ENCODE measurements at places on chromosomes 7 and 10.

DNA sequence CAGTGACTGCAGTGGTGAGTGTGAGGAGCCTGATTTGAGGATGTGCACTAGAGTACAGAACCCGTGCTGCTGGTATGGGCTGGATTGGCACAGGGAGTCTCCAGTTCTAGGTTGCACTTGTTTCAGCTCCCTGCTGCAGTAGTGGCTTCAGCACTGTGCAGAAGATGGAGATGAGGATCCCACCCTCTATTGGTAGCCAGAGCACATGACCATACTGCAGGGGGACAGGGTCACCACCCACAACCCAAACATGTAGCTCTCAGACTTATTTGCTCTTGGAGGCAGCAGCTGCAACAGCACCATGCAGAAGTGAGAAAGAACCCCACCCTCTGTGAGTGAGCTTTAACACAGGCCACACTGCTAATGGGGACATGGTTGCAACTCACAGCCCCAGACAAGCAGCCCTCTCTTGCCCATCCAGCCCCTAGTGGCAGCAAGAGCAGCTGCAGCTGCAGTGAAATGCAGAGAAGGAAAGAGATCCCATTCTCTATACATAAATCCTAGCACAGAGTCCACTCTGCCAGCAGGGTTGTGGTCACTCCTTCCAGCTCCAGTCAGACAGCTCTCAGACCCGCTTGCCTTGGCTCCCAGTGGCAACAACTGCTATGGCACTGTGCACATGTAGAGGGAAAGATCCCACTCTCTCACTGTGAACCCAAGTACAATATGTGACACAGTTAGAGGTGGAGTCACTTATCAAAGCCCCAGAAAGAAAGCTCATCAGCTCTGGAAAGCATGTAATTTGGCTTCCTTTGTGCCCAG is 51.4 kb upstream of the SCIN start:
- DNase-seq, result peak; percentile 44

- DNase-seq, result no peak
Observed at GRCh38 chr7:128017460-128017859, 13.8 kb downstream of the LRRC4 start.

DNA sequence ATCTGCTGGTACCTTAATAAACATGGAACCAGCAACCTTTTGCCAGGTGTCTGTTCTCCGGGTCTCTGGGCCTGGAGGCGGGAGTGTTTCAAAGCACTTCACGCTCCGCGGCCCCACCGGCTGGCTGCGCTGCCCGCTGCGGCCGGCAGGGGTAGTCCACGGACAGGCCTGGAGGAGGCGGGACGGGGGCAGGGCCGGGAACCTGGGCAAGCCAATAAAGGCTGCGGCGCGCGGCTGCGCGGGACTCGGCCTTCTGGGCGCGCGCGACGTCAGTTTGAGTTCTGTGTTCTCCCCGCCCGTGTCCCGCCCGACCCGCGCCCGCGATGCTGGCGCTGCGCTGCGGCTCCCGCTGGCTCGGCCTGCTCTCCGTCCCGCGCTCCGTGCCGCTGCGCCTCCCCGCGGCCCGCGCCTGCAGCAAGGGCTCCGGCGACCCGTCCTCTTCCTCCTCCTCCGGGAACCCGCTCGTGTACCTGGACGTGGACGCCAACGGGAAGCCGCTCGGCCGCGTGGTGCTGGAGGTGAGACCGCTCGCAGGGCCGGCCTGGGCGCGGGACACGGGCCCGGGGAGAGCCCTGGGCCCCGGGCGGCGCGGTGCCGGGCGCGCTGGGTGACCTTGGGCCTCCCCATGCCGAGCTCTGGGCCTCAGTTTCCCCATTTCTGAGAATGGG is at the start of gene PPIF:
Gene PPIF, plus strand, starts transcription at position 244 of the 668 bp plus-strand sequence. Its CDS starts 80 bp downstream, at position 324.
- peak; percentile 94 for DNase-seq

GRCh38 chr7:24866004-24866615 is 108.8 kb upstream of the GSDME start:
- DNase-seq, result no peak

DNA sequence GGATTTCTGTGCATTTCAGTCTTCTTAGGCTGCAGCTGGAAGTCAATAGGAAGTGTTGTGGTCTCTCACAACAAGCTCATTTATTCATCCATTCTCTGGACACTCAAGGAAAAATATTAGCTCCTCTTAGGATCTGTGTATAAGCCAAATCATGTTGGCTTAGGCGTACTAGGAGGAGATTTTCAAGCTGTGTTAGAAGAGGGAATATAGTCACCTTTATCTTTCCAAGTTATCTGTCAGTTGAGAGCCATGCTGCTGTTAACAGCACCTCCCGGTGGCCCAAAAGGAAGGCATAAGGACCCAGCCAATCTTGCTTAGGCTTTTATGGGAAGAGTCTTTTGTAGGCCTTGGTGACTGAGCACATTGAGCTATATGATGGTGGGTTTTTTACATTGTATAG is 220.0 kb downstream of the LRMDA start:
- DNase-seq, result peak; percentile 19

- peak; percentile 21 for DNase-seq
Observed at GRCh38 chr10:63083904-63084689, 49.0 kb upstream of the NRBF2 start.

- DNase-seq, result no peak
Observed at GRCh38 chr7:137164251-137164650, 179.3 kb downstream of the PTN start.

- peak; percentile 60 for DNase-seq
Observed at GRCh38 chr10:80356563-80356988, at the start of the genes DYDC1 and DYDC2. TSS of gene DYDC1 (minus strand) at chr10:80356755. CDS start at chr10:80352601, 4,154 bp downstream. TSS of gene DYDC2 (plus strand) at chr10:80356781. CDS start at chr10:80362444, 5,663 bp downstream.

- peak; percentile 63 for DNase-seq
Observed at GRCh38 chr10:103605359-103606096, 112.0 kb downstream of the NEURL1 start.

- DNase-seq, result no peak
Observed at GRCh38 chr7:50207251-50207564, 97.3 kb upstream of the IKZF1 start.

- no peak for DNase-seq
Observed at GRCh38 chr10:90179696-90180407, 478.5 kb downstream of the KIF20B start.

DNA sequence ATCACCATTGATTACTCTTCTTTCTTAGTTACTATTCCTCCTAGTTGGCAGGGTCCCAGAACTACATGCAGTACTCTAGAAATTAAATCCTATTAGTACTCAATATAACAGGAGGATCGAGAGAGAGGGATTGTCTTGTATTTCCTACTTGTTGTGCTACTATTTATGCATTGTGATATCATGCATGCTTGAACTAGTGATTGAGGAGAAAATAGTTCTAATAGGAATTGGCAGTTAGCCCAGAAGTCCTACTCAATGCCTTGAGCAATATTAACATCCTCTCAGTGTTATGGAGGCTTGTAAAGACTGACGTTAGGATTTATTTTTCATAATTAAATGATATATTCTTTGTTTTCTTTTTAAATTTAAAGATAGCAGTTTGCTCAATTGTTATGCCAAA is 67.4 kb downstream of the FOXP2 start:
- DNase-seq, result no peak

- peak; percentile 28 for DNase-seq
Observed at GRCh38 chr10:110870823-110871297, 868 bp upstream of the PDCD4 start.

DNA sequence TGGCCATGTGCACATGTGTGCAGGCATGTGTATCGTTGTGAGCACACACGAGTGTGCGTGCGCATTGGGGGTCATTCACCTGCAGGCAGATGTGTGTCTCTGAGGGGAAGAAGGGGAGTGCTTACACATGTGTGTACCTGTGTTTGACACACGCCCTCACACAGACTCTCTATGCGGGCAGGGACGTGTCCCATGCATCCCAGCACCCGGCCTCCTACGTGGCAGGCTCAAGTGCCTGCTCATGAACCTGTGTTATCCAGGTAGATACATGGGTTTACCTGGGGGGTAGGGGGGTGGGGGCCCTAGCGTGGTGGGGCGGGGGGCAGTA is 18.6 kb downstream of the KCP start:
- peak; percentile 6 for DNase-seq

GRCh38 chr7:75957021-75957736 is 37.2 kb downstream of the TMEM120A start:
- DNase-seq, result no peak

DNA sequence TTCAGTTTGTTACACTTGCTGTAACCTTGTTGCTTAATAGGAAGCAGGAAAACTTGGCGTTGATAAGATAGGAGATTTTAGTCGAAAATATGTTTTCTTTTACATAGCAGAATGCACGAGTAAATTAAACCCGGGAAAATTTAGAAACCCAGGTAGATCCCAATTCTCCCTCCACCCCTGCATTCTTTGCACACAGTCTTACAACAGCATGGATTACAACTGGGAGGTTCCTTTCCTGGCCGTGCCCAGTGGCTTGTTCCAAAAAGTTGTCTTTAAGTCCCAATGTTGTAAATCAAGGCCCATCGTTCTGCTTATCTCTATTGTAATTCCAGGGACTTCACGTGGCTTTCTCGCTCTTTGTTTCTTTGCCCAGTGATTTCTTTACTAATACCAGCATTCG is 1.1 kb upstream of the DPY19L1 start:
- no peak for DNase-seq

DNA sequence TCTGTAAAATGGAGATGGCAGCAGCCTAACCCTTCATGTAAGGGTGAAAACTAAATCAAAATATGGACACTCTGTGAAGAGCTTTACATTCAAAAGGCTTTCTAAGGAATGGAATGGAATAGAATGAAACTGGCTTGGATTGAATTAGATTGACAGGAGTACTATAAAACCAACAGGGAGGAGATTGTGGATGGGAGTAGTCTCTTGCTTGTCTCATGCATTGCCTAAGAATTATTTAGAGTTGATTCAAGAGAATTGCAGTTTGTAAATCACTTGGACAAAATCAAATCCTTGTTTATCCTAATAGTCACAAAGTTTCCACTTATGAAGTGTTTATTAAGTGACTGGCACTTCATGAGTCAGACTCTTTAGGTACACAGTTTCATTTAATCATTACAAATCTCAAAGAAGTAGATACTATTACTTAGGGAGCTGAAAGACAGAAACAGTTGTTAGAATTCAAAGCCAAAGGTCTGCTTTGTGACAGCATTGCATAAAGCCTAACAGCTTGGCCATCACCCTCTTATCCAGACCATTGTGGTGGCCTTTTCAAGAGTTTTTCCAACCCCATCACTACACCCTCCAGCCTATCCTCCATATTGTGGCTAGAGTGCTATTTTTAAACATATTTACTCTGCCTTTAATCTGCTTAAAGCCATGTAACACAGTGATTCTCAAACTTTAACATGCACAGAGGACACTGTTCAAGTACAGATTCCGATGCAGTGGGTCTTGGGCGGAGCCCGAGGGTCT is 91.9 kb upstream of the GHITM start:
- no peak for DNase-seq

DNA sequence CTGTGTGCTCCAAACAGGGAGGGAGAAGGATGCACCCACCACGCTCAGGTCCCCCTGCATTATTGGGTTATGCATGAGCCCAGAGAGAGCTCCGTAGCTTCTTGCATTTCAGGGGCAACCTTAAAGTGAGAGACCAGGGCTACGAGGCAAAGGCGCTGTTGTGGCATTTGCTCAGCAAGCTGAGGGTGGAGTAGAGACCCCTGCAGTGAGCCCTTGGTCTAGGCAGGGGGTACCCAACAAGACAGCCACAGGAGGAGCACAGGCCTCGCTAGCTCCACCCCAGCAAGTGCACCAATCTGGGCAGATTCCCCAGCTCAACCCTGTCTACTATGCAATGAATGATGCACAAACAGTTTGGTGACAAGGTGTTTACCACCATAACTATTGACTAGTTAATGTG is 198.4 kb downstream of the CALN1 start:
- DNase-seq, result no peak

DNA sequence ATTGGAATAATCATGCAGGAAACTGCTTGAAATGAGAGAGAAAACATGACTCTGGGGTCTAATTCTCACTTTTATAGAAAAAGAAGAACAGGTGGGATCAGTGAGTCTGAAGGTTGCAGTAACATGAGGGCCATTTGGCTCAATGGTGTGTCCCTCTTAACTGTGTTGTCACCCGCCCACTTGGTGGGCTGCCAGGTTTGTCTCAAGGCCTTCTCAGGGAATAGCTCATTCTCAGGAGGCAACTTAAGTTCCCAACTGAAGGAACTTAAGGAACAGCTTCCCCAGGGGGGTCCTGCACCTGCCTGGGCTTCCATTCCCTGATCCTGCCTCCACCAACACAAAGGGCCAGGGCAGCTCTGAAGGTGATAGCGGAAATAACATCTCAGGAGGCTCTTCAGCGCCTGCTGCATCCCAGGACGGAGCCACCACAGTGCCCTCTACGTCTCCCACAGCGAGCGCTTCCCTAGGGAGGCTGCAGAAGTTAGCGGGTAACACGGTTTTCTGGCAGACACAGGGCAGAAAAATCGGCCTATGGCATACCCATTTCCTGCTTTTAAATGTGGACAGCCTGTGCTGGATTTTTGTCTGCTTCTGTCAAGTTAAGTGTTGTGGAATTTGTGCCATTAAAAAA is 88.8 kb downstream of the ZRANB1 start:
- no peak for DNase-seq

DNA sequence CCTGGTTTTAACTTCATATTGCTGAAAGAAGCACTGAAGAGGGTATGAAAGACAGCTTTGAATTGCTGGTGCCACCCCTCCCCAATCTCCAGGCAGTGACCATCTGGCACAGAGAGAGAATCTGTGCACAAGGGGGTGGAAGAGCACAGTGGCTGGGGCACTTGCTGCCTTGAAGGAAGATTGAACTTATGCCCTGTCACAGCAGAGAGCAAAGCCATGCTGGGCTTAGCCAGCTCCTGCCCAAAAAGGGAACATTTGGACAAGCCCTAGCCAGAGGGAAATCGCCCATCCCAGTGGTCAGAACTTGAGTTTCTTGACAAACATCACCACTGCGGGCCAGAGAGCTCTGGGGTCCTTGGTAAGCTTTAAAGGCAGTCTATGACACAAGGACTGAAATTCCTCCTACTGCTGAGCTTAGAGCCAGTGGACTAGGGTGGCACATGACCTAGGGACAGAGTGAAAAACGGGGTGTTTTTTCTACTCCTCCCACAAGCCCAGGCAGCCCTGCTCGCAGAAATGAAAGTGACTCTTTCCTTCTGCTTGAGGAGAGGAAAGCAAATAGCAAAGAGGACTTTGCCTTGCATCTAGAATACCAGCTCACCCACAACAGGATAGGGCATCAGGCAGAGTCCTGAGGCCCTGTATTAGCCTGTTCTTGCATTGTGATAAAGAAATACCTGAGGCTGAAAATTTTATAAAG is 257.2 kb downstream of the CTNNA3 start:
- DNase-seq, result no peak

- no peak for DNase-seq
Observed at GRCh38 chr10:26269754-26270153, 53.2 kb downstream of the GAD2 start.

GRCh38 chr7:42217548-42217947 is 19.5 kb downstream of the GLI3 start:
- DNase-seq, result no peak

GRCh38 chr10:105347487-105347886 is 706.4 kb downstream of the SORCS3 start:
- DNase-seq, result no peak

GRCh38 chr7:131365838-131366237 is 38.2 kb downstream of the MKLN1 start:
- DNase-seq, result no peak

GRCh38 chr10:76921383-76922010 is 716.1 kb downstream of the KCNMA1 start:
- DNase-seq, result no peak

Data from BE2C (cell line).